ENCODE measurements at places on chromosomes 13 and 19.

DNA sequence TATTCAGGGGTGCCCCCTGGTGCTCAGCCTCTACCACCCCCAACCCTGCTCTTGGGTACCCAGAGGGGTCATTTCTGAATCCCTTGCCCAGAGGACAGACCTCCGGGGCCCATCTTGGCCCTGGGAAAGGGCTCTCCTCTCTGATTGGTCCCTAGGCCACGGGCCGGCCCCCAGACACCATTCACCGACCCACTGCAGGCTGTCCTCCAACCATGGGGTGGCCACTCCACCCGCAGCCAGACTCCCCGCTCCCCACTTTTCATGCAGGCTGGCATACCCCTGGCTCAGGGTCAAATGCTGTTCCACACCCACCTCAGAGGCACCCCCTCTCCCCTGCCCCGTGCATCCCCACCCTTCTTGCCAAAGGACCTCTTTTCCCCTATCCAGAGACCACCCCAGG is 14.8 kb downstream of the SMIM24 start:
- no peak for DNase-seq

- no peak for DNase-seq
These were observed 15.0 kb downstream of the MAU2 start for GRCh38 chr19:19335408-19336158.

- DNase-seq, result peak; percentile 23
These were observed 431.7 kb downstream of the SLITRK1 start for GRCh38 chr13:83450591-83450990.

DNA sequence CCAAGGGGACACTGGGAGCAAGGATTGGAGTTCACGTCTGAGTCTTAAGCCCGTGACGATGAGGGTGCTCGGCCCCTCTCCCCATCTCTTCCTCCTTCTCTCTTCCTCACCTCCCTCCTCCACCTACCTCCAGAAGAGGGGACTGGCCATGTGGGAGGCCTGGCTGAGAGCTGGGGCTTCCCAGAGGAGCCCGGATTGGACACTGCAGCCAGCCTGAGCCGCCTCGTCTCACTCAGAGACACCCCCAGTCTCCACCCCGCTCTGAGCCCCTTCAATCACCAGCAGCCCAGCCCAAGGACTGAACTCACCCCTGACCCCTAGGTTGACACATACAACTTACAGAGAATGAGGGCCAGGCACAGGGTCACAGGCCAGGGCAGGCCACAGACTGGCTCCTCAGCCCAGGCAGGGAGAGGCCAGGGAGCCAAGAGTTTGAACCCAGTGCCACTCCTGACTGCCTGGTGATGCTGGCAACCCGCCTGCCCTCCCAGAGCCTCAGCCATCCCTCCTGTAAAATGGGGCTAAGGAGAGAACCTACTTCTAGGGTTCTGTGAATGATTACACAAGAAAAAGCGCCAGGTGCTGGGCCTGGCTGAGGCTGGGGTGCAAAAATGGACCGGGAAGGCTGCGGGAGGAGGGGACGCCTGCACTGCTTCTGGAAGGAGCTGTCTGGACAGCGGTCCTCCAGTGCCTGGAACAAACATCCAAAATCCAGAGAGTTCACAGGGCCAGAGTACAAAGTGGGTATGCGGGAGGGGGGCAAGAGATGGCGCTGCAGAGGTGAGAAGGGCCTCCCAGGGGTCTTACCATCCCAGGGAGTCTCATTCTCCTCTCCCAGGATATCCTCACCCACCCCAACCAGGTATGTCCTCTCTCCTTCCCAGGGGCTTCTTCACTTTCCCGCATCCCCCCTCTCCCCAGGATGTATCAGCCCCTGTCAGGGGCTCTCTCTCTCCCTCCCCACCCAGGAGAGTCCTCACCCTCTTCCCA is 1.1 kb downstream of the CD79A start:
- DNase-seq, result no peak

- peak; percentile 79 for DNase-seq
These were observed 738.5 kb downstream of the DIAPH3 start for GRCh38 chr13:59425211-59425741.

GRCh38 chr19:18461471-18461870 is 23.5 kb upstream of the ISYNA1 start:
- no peak for DNase-seq

- DNase-seq, result peak; percentile 37
These were observed 1263.1 kb downstream of the PCDH9 start for GRCh38 chr13:65966991-65967451.

DNA sequence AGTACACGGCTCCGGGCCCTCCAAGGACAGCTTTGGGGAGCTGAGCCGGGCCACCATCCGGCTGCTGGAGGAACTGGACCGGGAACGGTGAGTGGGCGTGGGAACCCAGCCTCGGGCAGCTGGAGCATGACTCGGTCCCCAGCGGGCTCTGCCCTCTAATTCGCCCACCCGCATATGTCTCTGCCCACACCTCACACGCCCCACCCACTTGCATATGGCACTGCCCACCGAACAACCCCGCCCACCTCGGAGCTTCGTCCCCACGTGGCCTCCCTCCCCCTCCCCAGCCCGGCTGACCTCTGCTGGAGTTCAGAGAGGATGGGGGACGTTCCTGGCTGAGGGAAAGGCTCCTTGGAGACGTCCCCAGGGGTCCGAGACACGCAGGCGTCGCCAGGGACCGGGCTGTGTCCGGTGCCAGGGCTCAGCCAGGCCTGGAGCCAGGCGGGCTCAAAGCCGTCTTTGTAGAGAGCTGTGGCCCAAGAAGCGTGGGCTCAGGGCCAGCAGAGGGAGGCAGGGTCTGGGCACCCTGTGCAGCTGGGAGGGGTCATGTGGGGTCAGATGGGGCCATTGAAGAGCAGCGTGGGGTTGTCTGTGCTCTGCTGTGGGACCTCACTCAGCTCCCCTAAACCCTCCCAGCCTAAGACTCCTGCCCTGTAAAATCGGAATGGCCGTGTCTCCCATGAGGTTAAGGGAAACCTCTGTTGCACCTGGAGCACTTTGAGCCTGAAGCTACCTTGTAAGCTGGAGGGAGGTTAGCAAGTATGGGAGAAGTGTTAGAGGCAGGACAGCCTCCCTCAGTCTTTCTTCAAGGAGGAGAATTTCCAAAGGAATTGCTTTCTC is 3.8 kb downstream of the APC2 start:
- peak; percentile 27 for DNase-seq

DNA sequence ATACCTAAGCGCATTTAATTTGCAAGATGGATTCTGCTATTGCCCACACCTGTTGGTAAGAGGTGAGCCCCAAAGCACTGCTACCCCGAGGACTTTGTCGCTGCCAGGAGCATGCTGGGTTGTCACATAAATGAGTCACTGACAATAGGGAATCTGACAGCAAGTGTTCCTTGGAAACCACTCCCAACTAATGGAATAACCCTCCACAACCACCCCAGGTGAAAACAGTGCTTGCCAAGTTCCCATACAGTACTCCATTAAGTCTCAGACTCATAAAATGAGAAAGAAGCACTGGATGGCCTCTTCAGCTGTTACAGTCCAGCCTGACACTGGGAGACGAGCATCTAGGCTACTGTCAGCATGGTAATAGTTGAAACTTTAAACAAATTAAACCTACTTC is 108.6 kb downstream of the EFNB2 start:
- no peak for DNase-seq

DNA sequence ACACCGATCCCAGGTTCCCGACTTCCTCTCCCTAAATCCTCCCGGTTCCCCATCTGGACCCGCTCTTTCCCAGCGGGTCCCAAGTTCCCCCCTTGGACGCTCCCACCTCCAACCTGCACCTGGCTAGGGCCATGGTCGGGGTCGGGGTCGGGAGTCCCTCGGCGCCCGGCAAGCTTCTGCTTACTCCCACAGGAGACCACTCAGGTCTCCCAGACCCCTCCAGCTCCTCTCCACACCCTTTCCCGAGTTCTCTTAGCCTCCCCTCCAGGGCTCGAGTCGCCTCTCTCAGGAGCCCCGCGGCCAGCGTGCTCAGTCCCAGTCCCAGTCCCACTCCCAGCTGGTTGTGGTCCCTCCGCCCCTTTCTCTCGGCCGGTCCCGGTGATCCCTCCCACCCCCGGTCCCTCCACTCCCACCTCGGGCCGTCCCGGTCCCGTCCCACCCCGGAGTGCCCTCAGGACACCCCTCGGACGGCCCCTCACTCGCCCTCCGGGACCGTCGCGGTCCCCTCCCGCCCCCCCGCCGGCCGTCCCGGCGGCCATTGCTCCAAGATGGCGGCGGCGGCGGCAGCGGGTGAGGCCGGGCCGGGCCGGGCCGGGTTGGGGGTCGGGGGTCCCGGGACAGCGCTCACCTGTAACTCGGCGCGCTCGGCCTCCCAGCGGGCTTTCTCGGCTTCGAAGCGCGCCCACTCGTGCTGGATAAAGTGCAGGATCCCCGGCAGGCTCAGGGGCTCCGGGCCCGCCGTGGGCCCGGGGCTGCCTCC is at the start of gene FKRP:
TSS of gene FKRP (plus strand) at position 537 of the 760 bp plus-strand sequence. CDS start 9,394 bp downstream, outside the sequence.
- no peak for DNase-seq

- no peak for DNase-seq
These were observed 16.1 kb upstream of the MTIF3 start for GRCh38 chr13:27466513-27466912.

GRCh38 chr19:17766543-17767131 is 15.4 kb downstream of the FCHO1 start:
- peak; percentile 77 for DNase-seq

DNA sequence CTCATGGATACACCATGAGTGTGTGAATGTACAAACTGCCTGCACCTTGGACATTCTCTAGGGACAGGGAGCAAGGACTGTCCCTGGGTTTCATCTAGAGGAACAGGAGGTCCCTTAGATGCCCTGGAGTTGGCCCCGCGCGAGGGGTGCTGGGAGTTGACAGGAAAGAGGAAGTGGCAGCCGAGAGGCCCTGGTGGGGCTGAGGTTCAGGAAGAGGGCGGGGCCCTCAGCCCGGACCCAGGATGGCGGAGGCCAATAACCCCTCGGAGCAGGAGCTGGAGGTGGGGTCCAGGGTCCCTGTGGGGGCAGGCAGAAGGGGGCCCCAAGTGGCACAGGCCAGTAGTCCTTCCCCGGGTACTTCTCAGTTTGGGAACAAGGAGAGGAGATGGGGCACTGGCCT is 6.9 kb downstream of the PKN1 start:
- DNase-seq, result no peak

GRCh38 chr19:20028611-20029010 is 10.7 kb downstream of the ZNF682 start:
- no peak for DNase-seq

DNA sequence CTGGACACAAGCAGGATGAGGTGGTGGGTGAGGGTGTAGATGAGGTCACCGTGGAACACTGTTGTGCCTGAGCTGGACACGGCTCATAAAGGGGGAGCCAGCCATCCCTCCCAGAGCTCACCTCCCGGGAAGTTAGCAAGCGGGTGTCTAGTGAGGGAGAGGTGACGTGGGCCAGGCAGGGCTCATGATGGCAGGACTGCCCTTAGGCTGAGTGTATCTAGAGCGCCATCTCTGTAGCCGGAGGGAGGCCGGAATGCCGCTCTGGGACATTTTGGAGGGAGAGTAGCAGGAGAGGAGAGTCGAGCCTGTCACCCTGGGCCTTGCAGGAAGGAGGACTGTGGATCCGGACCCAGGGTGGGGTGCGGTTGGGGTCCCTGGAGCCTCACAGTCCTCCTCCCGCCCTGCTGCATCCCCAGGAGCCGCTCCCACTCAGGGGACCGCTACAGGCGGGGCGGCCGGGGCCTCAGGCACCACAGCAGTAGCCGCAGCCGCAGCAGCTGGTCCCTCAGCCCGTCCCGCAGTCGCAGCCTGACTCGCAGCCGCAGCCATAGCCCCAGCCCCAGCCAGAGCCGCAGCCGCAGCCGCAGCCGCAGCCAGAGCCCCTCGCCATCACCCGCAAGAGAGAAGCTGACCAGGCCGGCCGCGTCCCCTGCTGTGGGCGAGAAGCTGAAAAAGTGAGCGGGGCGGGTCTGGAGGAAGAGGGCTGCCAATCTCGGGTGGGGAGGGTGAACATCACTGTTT is 9.2 kb downstream of the ZNF296 start:
- DNase-seq, result no peak
